ENCODE measurements at places on chromosomes 11 and 22.

GRCh38 chr11:60182541-60183330 is at the start of gene MS4A6A:
Gene MS4A6A (minus strand): TSS chr11:60183083. CDS start chr11:60181727, 1,356 bp downstream.
- no peak for DNase-seq

DNA sequence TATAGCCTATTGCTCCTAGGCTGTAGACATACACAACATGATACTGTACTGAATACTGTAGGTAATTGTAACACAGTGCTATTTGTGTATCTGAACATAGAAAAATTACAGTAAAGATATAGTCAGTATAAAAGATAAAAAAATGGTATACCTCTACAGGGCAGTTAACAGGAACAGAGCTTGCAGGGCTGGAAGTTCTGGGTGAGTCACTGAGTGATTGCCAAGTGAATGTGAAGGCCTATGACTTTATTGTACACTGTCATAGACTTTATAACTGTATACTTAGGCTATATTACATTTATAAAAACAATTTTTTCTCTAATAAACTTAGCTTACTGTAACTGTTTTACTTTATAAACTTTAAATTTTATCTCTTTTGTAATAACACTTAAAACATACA is 332.4 kb upstream of the ARHGAP42 start:
- no peak for DNase-seq

DNA sequence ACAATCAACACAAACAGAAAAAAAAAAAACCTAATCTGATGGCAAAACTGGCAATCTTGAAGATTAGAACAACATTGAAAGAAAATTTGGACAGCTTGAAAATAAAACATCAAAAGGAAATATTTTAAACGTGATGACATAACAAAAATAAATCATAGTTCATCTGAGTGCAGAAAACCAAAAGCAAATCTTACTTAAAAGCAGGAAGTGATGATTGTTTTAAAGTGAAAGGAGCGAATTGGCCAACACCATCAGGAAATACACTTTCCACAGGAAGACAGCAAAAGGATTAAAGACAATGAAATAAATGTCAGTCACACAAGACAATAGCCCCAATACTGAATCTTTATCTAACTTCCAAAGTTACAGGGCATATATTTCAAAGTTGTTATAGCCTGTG is 696.5 kb upstream of the CHORDC1 start:
- no peak for DNase-seq

DNA sequence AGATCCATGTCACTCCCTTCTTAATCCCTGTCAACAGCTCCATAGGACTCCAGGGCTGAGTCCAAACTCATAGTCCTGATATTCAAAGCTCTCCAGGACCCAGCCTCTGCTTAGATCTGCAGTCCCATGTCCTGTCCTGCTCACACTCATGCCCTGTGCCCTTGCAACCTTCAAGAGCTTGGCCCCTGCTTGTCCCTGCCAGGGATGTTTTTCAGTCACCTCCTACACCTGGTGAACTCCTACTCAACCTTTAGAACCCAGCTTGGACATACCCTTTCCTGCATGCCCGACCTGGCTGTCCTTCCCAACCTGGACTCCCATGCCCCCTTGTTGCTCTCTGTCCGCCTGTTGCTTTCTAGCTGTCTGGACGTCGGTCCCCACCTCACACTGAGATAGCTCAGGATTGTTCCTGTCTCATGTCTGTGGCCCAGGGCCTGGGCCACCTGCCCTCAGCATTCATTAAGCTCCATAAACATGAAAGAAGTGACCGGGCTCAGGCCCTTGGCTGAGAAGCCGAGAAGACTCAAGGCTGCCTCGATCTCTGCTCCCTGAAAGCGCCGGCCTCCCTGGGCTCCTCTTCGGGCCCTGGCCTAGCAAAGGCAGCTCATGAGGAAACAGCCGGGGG is 48.8 kb upstream of the RTL6 start:
- DNase-seq = no peak

GRCh38 chr22:33920197-33920540 is at the start of gene LARGE1:
Gene LARGE1 (minus strand): TSS chr22:33920476.
- no peak for DNase-seq

- no peak for DNase-seq
Measured at GRCh38 chr22:17446698-17447097, 77.4 kb downstream of the CECR2 start.

DNA sequence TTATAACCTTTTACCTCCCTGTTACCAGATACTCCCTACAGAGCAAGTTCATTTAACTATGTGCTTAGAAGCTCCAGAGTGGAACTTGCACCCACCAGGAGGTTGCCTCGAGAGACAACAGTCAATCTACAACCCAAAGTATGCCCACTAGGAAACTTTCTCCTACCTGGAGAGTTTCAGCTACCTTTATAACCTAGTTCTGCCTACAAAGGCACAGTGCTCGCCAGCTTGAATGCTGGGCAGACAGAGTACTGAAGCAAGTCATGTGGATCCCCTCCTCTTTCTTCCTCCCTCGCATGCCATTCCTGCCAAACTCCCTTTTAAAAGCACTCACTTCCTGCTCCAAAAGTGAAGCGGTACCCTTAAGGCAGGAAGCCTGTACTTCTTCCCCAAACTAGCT is 258.9 kb downstream of the SWAP70 start:
- DNase-seq = no peak

DNA sequence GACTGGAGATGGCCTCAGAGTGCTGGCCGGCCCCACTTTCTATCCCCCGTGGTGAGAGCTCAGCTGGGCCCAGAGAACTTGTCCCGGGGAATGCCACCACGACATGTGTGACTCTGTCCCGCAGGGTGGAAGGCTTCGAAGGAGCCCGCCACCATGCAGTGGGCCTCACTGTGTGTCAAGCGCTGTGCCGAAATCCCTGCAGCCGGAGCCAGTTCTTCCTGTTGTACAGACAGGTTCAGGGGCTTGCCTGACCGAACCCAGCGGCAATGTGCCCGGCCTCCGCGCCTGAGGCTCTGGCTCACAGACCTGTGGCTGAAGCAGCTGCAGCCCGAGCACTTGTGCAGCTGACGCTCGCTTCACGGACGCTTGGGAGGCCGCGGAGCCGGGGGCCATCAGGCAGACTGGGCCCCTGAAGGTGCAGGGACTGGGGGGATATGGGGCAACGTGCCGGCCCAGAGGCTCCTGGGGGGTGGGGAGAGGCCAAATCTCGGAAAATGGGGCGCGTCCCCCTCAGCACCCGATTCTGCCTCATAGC is 650 bp downstream of the PPM1F start:
- no peak for DNase-seq

- DNase-seq = no peak
Measured at GRCh38 chr11:13924801-13925327, 37.7 kb upstream of the SPON1 start.

- no peak for DNase-seq
Measured at GRCh38 chr11:134939905-134940304, 527.9 kb upstream of the B3GAT1 start.

DNA sequence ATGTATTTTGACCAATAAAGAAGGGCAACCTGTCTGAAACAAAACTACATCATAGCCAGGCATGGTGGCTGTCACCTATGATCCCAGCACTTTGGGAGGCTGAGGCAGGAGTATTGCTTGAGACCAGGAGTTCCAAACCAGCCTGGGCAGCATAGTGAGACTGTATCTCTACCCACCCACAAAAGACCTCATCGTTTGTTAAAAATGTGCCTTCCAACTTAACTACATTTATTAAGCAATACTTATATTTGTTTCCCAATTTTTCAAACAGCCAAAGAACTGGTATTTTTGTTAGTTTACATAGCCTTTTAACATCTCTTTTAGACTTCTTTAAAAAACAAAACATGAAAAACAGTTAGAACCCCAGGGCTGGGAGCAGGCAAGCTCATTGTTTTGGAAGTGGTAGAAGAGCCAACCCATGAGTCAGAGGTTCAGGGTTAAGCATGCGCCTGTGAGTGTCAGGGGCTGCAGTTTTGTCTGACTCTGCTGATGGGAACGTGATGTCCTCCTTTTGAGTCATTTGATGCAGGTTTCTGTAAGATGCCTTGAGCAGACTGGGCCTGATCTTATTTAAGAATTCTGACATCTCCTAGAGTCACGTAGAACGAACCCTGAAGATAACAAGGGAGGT is 53.9 kb upstream of the CRTAM start:
- DNase-seq = no peak

DNA sequence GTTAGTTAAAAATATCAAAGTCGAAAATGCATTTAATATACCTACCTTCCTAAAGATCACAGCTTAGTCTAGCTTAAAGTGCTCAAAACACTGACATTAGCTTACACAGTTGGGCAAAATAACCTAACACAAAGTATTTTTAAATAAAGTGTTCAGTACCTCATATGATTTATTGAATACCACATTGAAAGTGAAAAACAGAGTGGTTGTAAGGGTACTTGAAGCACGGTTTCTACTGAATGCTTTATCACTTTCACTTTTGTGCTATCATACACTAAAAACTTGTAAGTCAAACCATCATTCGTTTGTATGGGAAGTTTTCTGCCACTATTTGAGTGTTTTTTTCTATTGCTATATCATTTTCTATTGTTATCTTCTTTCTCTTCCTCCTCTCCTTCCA is 36.6 kb downstream of the ZBTB44 start:
- no peak for DNase-seq

DNA sequence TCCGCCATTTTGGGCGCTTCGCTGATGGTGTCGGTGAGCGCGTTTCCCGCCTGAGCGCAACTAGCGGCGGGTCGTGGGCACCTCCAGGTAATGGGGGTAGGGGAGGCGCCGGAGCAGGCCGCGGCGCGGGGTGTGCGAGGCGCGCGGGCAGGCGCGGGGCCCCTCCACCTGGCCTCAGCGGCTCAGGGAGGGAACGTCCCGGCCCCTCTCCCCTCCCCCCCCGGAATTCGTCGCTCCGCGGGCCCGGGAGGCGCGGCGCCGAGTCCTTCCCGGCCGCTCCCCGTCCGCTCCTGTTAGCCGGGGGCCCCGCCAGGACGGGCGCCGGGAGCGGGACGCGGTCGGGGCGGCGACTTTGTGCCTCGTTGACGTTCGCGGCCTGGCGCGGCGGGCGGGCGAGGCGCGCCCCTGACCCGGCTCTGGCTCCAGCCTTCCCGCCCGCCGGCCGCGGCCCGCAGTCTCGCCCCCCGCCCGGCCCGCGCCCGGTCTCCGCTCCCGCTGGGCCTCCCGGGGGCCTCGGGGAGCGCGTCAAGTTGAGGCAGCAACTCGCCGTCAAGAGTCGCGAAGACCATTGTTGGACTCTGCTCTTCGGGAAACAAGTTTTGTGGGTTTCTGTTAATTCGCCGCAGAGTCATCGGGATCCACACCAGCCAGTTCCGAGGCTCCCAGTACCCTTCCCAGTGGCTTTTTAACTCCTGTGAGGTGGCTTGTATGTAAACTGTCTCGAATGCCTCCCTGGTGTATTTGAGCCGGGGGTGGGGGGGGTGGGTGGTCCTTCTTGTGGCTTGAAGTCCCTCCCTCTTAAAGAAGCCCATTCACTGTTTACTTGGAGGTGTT is at the start of gene PPP6R3:
TSS of gene PPP6R3 (plus strand) at position 12 of the 834 bp plus-strand sequence. CDS start 76,913 bp downstream, outside the sequence.
- DNase-seq = no peak

DNA sequence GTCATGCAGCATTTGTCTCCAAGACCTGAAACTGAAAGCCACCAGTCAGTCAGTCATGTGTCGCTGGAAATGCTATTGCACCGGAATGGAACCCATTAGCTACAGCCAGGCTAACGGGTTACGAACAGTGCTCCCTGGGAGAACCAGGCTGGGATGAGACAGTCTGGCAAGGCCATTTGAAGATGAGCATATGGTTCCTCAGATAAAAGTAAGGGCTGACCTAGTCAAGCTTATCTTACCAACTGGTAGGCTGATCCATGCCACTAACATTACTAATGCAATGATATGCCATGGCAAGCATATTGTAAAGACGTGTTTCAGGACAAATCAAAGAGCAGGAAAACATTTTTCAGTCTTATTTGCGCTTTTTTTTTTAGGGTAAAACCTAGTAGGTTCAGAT is 28.4 kb downstream of the NAP1L4 start:
- no peak for DNase-seq

DNA sequence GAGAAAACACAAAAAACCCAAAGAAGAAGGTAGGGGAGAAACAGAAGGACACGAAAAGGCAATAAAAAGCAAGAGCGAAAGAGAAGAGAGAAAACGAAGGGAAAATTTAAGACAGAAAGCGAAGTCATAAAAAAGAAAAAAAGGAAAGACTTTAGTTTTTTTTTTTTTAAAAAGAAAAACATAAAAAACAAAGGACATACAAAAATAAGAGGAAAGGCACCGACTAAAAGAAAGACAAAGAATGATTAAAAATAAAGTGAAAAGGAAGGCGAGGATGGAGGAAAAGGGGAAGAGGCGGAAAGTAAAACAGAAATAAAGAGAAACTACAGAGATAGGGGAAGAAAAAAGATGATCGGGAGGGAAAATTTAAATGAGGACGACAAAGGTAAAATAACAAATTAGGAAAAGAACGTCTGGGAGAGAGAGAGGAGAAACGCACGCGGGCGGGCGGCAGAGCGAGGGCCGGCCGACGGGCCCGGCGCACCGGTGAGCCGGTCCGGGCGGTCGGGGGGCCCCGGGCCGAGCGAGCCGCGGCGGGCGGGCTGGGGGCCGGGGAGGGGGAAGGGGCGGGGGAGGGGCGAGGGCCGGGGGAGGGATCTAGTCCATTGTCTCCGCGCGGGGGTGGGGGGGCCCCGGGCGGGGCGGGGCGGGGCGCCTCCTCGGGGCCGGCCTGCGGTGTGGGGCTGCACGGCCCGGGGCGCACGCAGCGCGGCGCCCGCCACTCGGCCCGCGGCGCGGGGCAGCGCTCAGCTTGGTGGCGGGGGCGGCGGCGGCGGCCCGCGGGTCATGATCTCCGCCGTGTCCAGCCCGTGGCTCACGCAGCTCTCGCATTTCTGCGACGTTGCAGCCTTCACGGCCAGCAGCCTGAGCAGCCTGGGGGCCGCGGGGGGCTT is at the start of gene TBX1:
TSS of gene TBX1 (plus strand) at position 721 of the 893 bp plus-strand sequence. CDS start at position 787, 66 bp downstream.
- DNase-seq = no peak

GRCh38 chr22:27456696-27457503 is 344.7 kb downstream of the MN1 start:
- no peak for DNase-seq

DNA sequence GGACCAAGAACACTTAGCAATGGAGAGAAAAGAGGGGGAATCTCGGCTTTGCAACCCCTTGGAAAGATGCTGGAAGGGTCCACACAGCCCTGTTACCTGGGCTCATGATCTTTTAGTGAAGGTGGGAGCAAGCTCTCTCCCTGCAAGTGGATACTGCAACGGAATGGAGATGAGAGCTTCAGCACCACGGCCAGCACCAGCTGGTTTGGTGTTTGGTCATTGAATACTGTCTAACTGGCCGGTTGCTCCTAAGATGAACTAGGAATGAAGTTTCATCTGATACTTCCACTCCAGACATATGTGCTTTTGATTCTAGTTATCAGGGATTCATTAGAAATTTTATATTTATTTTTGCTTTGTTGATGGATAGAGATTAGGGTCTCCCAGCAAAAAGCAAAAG is 16.3 kb downstream of the HTR3A start:
- no peak for DNase-seq

GRCh38 chr22:38901111-38901641 is 29.2 kb upstream of the CBX6 start:
- no peak for DNase-seq
